Astrocyte (in vitro differentiated cells and primary cell): ENCODE measurements at places on chromosomes 4 and X.

DNA sequence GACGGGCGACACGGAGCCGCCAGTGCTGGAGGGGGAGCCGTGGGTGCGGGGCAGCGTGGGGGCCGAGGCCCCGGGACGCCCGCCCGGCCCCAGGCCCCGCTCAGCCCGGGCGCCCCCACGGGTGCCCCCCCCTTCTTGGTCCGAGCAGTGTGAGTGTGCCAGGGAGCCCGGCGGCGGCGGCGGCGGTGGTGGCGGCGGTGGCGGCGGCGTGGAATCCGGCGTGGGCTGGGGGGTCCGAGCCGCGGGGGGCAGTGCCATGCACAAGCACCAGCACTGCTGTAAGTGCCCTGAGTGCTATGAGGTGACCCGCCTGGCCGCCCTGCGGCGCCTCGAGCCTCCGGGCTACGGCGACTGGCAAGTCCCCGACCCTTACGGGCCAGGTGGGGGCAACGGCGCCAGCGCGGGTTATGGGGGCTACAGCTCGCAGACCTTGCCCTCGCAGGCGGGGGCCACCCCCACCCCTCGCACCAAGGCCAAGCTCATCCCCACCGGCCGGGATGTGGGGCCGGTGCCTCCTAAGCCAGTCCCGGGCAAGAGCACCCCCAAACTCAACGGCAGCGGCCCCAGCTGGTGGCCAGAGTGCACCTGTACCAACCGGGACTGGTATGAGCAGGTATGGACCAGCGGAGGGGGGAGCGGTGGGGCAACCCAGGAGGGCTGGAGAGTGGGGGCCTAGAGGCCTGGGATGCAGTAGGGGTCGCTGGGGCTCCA lies 466 bp downstream of the DLG3 start:
- DNase-seq, result no peak

DNA sequence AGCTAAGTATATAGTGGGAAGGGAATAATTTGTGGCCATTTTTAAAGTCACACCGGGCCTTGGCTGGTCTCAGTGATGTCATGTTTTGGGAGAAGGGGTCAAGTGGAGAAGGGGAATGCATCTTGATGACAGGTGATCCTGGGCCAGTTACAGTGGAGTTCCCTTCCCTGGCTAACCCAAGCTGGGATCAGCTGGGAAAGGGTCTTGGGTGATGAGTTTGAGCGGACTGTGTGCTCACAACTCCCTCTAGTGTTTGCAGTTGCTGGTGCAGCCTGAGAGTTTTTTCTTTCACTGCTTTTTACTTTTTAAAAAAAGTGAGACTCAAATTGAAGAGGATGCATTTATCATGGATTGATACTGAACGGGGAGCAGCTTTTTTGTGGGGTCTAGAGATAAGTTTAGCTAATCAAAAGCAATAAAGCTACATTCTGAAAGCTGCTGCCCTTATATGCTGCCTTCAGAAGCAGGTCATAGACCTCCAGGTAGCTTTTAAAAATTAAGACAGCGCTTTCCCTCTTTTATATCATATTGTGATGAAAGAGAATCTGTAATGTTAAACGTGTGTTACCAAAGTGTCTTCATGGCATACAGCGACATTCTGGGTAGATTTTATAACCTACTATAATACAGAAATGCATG lies 164.7 kb downstream of the DCLK2 start:
- DNase-seq, result no peak

- no peak for DNase-seq
Measured at GRCh38 chrX:5829469-5829868, 399.2 kb downstream of the NLGN4X start.

DNA sequence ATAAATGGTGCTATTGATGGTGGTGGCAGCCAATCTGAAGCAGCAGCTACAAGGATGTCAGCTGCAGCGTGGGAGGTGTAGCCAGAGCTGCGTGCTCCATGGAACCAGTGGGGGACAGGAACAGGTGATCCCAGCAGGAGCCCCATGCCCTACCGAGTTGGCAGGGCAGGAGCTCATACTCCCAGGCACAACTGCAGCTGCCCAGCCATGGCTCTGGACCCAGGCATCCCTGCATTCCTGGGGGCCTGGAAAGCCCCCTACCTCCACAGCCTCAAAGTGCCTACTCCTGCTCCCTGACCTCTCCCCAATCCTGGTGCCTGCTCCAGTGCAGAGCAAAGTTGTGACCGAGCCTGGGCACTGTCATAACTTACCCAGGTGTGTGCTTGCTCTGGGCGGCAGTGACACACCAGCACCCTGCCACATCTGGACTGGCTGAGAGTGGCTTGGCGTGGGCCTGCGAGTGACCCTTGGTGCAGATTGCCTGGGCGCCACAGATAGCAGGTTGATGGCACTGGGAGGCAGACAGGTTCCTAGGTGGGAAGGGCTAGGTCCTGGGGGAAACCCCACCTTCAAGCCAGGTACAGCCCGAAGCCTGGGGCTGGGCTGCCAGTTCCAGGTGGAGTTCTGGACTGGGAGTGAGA lies 101.1 kb downstream of the DCAF12L2 start:
- DNase-seq, result no peak

DNA sequence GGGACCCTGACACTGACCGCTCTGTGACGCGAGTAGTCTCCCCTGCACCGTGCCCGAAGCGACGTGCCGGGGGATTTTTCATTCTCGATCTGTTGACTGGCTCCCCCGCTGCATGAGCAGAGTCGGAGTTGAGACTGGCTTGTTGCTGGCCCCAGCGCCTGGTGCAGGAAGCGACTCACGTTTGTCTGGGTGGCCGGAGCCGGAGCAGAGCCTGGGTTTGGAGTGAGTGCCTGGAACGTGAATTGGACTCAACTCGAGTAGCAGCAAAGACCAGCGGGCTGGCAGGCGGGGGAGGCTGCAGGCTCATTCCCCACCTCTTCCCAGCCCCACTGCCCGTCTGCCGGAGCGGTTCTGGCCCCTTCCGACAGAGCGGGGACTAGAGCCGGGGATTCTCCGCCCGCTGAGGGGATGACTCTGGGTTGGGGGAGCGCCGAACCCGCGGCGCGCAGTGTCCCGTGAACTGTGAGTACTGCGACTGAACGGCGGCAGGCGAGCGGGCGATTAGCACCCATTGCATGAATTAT lies 554 bp downstream of the PCDH7 start:
- peak; percentile 58 for DNase-seq

- peak; percentile 82 for DNase-seq
Measured at GRCh38 chr4:110287130-110287529, 88.7 kb upstream of the ELOVL6 start.

- peak; percentile 100 for DNase-seq
Measured at GRCh38 chr4:158809611-158810486, 41.0 kb downstream of the FNIP2 start.

DNA sequence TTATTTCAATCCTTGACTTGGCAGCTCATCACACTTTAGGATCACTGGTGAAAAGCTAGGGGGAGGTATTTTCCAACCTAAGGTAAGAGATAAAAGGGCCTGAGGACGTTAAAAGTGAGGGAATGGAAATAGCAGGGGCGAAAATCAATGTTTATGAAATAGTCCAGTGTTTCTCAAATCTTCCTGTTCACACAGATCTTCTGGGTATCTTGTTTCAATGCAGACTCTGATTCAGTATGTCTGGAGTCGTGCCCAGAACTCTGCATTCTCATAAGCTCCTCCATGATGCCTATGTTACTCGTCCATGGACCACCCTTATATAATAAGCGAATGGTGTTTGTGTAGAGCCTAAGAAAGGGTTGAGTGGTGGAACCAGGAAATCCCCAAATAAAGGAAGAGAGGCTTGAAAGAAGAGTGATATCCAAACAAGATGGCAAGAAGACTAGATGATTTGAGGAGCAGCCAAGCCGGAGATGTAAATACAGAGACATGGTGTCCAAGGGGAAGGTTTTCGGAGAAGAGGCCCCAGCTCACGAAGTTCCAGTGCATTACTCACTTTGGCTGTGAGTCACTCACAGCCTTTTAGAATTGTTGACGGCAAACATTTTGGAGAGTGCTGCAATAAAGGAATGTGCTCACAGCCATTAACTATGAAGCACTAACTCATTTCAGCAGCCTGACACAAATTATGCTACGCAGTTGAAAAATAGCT lies 215.6 kb upstream of the PPARGC1A start:
- DNase-seq, result peak; percentile 92

GRCh38 chr4:179278647-179279046 lies 1836.4 kb upstream of the AGA start:
- DNase-seq, result no peak

DNA sequence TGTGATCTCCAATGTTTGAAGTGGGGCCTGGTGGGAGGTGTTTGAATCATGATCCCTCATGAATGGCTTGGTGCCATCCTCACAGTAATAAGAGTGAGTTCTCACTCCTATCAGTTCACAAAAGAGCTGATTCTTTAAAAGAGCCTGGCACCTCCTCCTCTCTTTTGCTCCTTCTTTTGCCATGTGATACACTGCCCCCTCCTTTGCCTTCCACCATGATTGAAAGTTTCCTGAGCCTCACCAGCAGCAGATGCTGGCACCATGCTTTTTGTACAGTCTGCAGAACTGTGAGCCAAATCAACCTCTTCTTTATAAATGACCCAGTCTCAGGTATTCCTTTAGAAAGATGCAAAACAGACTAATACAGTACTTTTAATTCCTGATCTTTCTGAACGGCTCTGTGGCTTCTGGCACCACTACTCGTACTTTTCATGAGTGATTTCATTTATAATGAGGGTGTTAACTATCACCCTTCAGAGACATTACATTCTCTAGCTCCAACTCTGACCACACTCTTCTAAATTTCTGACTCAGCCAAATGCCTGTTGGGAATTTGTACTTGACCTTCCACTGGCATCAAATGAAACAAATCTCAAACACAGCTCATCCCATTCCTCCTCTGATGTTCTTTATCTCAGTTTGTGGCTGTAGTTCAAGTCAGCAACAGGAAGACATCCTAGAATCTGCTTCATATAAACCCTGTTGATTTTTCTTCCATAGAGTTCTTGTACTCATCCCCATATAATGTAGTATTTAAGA lies 4.2 kb downstream of the UFSP2 start:
- peak; percentile 87 for DNase-seq

DNA sequence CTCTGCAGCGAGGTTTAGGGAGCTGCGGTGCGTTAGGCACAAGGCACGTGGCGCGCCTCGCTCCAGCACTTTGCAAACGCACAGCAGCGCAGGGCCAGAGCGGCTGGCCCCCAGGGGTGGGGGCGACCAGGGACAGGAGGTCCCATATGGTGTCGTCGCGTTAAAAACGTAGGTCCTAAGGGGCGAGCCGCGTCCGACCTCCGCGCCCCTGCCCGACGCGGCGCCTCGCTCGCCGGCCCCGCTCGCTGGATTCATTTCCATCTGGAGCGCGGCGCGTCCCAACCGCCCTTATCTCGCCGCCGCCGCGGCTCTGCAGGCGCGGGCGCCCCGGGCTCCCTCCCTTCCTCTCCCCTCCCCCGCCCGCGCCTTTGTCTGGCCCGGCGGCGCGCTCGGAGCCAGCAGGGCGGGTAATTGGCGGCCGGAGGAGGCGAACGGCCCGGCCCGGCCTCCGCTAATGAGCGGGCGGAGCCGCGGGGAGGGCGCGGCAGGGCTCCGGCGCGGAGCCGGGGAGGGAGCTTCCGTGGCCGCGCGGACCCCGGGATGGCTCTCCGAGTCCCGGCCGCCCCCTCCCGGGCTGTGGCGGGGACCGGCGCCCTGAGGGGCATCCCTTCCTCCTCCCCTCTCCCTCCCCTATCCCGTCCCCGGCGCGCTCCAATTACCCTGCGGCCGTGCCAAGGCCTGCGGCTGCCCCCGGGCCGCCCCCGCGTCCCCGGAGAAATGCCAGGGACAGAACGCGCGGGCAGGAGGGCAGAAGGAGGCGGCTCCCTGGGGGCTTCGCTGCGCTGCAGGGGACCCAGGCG lies 409.0 kb downstream of the BCOR start:
- no peak for DNase-seq

GRCh38 chr4:107692202-107692601 lies 27.8 kb downstream of the PAPSS1 start:
- DNase-seq, result no peak

DNA sequence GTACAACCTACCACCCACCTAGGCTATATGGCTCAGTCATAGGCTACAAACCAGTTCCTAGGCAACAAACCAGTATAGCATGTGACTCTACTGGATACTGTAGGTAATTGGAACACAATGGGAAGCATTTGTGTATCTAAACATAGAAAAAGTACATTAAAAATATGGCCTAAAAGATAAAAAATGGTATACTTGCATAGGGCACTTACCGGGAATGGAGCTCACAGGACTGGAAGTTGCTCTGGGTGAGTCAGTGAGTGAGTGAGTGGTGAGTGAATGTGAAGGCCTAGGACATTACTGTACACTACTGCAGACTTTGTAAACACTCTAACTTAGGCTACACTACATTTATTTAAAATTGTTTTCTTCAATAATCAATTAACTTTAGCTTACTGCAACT lies 139.2 kb upstream of the RBPJ start:
- peak; percentile 38 for DNase-seq

GRCh38 chr4:40957281-40957680 lies 207.5 kb downstream of the NSUN7 start:
- DNase-seq, result no peak

GRCh38 chr4:140463182-140463581 lies 34.9 kb downstream of the MGAT4D start:
- no peak for DNase-seq

DNA sequence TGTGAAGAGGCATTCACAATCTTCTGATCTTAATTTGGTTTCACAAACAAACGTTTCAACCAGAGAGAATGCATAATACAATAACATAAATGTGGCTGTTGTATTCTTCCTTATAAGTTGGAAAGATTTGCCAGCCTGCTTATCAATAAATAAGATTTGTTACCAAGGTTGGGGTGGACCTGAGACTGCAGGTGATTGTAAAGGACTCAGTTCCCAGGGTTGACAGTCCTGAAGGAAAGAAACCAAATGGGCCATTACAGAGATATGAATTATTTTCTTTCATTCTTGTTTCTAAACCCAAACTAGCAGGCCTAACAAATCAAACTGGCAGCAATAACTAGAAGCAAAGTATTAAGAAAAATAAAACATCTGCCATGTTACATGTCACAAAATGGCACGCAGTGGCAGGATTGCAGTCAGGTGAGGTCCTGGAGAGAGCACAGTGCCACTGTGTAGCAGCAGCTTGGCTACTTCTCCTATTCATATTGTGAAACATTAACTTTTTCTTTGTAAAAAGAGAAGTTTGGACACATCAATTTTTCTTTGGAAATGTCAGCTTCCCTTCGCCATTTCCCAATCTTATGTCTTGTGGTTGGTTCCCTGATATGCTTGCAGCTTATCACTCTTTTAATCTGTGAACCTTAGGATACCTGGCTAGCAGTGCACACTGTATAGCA lies 133.8 kb upstream of the EMCN start:
- no peak for DNase-seq

DNA sequence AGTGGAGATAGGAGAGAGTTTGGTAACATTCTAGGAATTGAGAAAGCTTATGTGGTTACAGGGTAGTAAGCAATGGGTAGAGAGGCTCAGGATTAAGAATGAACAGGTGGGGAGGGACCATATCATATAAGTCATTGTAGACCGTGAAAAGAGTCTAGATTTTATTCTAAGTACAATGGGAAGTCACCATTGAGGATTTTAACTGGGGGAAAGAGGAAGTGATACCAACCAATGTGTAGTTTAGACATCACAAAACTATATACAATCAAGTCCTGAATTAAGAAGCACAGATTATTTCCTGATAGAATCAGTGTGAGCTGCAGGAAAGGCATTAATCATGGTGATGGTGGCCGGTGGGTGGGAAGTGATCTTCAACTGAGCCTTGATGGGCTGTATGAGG lies 178.3 kb upstream of the ZIC3 start:
- DNase-seq, result no peak

- no peak for DNase-seq
Measured at GRCh38 chrX:125953814-125954213, 212.3 kb downstream of the DCAF12L2 start.

GRCh38 chr4:48877827-48878535 lies 28.6 kb downstream of the OCIAD2 start:
- DNase-seq, result no peak
